ENCODE measurements at places on chromosomes 6 and 20. TPM values are rescaled to one million over a fixed set of nuclear protein-coding genes. Genes with fewer than 3 reads are reported as not detected.

DNA sequence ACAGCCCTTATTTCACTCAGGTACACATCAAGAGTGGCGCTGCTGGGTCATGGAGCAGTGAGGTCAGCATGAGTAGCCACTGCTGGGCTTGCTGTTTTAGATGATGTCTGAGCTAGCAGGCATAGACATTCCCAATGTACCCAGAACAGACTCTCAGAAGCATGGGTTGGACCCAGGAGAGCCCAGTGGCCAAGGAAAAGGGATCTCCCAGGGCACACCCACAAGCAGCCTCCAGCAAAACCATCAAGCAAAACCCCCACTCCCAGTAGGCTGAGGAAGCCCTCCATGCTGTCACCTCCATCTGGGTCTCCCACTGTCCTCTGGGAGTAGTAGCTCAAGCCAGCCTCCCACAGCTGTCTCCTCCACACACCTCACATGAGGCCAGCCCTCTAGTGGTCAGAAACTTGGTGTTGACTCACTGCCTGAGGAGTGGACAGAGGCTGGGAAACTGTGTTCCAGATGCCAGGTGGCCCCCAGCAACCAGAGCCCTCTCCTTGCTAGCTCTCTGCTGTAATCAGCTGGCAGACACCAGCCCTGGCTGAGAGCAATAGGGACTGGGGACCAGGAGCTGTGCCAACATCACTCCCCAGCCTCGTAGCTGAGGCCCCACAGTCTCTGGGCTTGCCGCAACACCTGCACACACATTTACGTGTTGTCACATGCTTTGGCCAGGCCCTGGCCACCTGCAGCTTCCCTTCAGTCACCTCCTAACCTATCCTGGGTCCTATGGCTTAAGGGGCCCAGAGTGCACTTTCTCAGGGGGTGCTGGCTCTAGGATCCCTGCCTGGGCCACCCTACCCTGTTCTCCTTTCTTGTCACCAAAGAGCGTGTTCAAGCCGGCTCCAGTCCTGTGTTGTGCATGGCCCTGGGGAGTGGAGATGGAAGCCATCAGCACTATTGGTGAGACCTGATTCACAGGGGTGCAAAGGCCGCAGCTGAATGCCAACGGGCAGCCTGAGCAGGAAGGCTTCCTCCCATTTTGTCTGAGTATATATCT lies 1.9 kb upstream of the AP5S1 start:
- peak; percentile 67 for DNase-seq

DNA sequence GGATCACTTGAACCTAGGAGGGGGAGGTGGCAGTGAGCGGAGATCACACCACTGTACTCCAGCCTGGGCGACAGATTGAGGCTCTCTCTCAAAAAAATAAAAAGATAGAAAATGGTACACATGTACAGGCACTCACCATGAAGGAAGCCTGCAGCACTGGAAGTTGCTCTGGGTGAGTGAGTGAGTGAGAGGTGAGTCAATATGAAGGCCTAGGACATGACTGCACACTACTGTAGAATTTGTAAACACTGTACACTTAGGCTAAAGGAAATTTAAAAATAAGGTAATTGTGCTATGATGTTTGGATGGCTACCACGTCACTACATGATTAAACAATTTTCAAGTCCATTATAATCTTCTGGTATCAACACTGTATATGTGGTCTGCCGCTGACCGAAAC lies 216.2 kb downstream of the FOXC1 start:
- no peak for DNase-seq

DNA sequence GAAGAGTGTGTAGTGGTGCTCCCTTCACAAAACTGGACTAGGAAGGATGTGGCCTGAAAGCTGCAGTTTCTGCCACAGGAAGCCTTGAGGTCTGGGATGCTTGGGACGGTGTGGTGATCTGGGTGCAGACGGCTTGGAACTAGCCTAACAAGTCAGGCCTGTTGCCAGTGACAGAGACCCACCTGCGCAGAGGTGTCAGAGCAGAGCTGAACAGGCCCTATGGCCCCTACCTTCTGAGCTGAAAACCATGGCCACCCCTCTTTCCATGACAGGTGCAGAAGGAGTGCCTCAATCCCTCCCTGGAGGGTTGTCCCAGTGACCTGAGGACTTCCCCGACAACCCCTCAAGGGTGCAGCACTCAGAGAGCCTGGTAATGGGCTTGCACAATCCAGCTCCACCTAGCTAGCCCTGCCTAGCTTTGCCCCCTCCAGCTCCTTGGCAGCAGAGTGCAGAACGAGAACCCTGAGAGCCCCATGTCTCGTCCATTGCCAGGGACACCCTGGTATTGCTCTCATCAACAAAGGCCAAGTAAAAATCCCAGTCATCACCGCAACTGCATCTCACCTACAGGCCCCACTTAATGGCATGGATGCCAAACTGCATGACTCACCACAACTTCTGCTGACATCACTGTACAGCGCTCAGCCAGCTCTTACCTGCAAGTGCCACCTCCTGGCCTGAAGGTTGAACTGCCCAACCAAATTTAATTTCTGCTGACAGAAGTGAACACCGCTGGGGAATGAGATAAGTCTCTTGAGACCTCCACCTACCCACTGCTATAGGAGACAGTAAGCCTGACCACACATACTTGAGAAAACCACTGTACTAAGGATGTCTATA lies 563.1 kb downstream of the TFAP2A start:
- DNase-seq = no peak

GRCh38 chr20:40986774-40987173 lies 41.8 kb upstream of the TOP1 start:
- DNase-seq = no peak

DNA sequence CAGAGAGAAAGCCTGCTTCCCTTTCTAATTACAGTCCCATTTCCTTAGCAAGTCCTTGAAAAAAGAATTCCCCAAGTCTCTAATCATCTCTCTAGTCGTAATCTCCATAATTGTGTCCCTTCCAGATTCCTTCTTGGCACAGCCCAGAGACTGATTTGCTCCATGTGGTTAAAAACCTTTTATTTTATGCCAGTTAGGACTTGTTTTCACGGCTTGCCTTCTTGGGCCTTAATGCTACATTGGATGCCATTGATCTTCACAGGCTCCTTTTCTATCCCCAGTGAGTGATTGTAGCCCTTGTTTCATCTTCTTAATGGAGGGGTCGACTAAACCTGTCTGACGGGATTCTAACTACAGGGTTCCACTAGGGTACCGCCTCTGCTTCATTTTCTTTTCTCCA lies 650.6 kb upstream of the ARID1B start:
- DNase-seq = no peak

- no peak for DNase-seq
Measured at GRCh38 chr6:51472745-51473487, 614.5 kb downstream of the PKHD1 start.

GRCh38 chr6:72624557-72625160 lies 2.8 kb downstream of the KCNQ5 start:
- DNase-seq = no peak

DNA sequence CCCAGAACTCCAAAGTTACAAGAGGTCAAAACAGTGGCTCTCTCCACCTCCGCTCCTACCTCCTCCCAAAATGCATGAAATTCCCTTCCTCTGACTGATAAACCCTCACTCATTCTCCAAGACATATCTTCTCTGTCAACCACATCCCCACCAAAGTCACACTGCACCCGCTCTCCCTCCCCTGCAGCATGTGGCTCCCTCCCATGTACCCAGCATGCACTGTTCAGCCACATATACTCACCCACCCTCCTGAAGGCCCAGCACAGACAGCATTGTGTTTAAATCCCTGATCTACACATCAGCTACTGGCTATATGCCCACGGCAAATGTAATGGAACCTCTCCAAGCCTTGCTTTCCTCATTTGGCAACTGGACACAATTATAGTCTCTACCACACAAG lies 5.5 kb upstream of the POU5F1 start:
- no peak for DNase-seq

GRCh38 chr6:21149470-21149869 lies 444.1 kb upstream of the SOX4 start:
- DNase-seq = no peak

The VSX1 gene
- 0.51 TPM for total RNA-seq

The CD83 gene
- 10.3 TPM for total RNA-seq

The SAMD10 gene
- total RNA-seq = 6.0 TPM

The FRS3 gene
- total RNA-seq = 4.0 TPM

Data from heart left ventricle (tissue), 16 donors.